T1000 (cell line): ENCODE measurements at places on chromosomes 16 and 17.
A peak's percentile ranks its signal among the peaks of the same experiment; 100 is the strongest.

DNA sequence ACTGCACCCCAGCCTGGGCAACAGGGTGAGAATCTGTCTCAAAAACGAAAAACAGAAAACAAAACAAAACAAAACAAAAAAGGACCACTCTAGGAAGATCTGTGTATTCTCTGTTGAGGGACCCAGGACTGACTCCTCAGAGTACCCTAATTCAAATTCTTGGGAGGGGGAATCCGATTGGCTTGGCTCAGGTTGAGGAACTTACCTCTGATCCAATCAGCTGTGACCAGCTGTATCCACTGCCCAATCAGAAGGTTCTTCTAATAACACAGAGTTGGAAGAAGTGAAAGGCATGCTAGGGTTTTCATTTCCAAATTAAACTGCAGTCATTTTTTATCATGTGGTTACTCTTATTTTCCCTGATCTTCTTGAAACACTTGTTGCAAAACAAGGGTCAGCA is 105.9 kb upstream of the CACNG3 start:
- no peak for DNase-seq

DNA sequence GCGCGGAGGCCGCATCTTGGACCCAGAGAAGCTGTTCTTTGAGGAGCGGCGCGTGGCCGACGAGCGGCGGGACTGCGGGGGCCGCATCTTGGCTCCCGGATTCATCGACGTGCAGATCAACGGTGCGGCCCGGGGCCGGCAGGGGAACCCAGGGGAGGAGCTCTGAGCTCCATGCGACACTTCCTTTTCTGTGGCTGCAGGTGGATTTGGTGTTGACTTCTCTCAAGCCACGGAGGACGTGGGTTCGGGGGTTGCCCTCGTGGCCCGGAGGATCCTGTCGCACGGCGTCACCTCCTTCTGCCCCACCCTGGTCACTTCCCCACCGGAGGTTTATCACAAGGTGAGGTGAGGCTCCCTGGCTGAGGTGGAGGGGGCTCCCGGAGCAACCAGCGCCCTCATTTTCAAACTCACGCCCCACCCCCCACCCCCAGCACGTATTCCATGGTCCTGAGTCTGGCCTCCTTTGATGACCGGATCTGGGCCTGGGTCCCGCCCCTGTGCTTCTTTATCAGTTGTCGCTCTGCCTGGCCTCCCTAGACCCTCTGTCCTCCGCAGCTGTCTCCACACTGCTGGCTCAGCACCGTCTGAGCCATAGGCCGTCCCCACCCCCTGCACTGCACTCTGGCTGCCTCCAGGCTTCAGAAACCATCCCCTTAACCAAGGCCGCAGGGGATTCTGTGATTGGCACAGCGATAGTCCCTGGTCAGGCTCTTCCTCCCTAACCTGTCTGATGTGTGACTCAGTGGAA is 787 bp downstream of the AMDHD2 start:
- peak; percentile 44 for DNase-seq

- no peak for DNase-seq
Measured at GRCh38 chr16:66091471-66091891, 275.0 kb upstream of the CDH5 start.

DNA sequence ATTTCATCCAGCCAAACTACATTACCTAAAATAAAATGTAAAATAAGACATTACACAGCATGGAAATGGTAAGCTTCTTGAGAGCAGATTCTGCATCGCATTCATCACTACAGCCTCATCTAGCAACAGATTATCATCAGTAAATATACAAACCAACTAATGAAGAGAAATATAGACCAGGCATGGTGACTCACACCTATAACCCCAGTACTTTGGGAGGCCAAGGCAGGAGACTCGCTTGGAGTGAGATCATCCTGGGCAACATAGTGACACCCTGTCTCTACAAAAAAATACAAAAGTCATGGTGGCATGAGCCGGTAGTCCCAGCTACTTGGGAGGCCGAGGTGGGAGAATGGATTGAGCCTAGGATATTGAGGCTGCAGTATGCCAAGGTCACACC is 19.9 kb downstream of the NCBP3 start:
- no peak for DNase-seq

- no peak for DNase-seq
Measured at GRCh38 chr17:27466376-27466742, 10.1 kb downstream of the KSR1 start.

DNA sequence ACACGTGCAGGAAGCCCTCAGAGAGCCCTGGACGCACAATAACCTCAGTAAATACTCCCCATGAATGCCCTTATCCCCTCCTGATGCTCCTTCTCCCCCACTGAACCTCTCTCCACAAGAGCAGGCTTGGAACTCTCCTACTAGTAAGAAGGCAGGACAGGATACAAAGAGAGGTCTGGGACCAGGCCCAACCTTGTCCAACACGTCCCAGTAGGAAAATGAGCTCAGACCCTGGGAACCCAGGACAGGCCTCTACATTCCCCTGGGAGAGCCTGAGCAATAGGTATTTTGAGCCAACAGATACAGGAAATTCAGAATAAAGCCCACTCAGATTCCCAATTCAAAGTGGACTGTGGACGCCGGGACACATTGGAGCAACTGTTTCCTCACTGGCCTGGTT is 19.2 kb downstream of the ZNF423 start:
- no peak for DNase-seq

DNA sequence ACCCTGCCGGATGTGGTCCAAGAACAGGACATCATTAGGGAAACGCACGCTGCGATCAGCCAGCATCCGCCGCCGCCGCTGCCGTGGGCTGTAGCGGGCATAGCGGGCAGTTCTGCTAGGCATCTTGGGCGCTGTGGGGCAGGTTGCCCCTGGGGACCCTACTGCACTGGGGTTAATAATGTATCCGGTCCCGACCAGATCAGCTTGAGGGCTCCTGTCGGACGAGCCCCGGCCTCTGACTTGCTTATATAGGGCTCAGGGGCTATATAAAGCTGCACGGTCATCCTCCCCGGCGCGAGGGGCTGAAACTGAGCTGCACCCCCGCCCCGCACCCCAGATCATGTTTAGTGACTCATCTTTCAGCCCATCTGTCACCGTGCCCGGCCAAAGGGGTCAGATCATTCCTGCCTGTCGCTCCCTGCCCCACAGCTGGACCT is at the start of gene PPP1R27:
Gene PPP1R27 (minus strand): TSS at position 220 of the 437 bp plus-strand sequence. CDS start 97 bp downstream, at position 123.
- no peak for DNase-seq
